ENCODE measurements at places on chromosomes 4 and X.

DNA sequence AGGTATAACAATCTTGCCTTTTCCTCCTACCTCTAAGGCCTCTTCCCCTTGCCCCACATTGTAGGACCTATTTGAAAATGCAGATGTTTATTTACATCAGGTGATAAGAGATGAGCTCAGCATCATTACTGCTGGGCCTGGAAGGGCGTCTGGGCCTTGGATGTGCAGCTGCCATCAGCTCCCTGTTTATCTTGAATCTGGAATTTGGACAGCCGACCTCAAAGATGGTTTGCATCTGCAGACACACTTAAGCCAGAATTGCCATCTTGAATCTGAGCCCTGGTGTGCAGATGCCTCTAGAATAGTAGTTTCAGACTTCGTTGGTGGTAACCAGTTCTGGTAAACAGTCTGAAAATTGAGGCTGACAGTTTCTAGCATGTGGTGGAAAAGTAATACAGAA is 59.0 kb downstream of the FAM193A start:
- no peak for DNase-seq

- DNase-seq = no peak
Measured at GRCh38 chr4:107248571-107248970, 212.5 kb upstream of the DKK2 start.

- DNase-seq = no peak
Measured at GRCh38 chr4:40685300-40685699, 55.6 kb upstream of the RBM47 start.

DNA sequence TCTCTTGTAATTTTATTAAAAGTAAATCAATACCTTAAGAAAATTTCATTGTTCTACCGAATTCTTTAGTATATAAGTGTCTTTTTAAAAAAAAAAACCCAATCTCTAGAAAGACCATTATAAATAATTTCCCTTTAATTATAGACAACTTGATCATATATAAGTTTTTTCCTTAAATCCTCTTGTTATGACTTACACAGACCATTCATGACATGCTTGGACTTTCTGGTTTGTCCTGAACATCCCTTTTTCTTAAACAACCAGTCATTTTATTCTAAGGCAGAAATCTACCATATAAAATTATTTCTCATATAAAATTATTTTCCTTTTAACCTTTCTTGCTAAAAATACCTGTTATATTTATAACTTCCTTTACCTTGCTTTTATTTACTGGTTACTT is 15.4 kb upstream of the FHDC1 start:
- no peak for DNase-seq

- no peak for DNase-seq
Measured at GRCh38 chrX:125436855-125437254, 117.2 kb downstream of the TEX13C start.

DNA sequence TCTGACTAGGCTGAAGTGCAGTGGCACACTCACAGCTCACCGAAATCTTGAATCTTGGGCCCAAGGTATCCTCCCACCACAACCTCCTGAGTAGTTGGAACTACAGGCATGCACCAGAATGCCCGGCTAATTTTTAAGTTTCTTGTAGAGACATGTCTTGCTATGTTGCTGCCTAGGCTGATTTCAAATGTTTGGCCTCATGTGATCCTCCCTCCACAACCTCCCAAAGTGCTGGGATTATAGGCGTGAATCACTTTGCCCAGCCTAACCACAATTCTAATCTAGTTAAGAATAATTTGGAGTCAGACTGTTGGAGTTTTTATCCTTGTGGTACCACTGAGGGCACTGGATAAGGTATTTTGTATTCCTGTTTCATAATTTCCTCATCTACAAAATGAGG is 317.5 kb upstream of the AGA start:
- DNase-seq = no peak

DNA sequence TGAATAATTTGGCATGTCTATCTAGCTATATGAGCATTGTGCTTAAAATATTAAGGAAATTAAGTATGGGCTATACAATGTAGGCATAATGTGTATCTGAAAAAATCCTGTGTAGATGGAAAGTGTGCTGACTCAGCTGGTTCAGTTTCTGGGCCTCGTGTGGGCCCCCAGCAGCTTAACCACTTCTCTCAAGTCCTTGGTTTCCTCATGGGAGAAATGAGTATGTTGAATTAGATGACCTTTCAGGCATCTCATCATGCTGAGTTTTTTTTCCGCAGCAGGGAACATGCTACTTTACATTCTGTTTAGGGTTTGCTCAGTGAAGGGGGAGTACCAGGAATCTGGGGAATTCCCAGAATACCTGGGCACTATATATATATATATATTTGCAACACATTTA is 30.5 kb downstream of the RHOH start:
- no peak for DNase-seq

DNA sequence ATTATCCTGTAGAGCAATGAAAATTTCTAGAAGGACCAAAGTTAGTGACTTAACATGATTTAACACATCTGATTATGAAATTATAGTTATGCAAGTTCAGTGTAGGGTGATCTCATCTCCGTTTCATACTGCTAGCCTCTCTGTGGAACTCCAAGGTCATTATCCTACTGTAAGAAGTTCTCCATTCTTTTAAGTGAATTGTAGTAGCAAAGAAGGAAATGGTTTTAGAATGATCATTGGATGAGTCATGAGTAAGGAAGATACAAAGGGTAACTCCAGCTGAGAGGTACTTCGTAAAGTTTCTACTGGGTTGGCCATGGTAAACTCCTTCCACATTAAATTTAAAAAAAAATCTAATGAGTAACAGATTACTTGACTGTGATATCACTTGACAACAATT is 215.0 kb upstream of the GIMD1 start:
- DNase-seq = no peak

- no peak for DNase-seq
Measured at GRCh38 chr4:38482696-38483095, 181.3 kb upstream of the KLF3 start.

- DNase-seq = no peak
Measured at GRCh38 chrX:85112293-85112692, 108.6 kb downstream of the APOOL start.

GRCh38 chrX:109889289-109890006 is 113.5 kb upstream of the TMEM164 start:
- DNase-seq = no peak

- no peak for DNase-seq
Measured at GRCh38 chr4:88333741-88334405, 44.8 kb upstream of the HERC6 start.

DNA sequence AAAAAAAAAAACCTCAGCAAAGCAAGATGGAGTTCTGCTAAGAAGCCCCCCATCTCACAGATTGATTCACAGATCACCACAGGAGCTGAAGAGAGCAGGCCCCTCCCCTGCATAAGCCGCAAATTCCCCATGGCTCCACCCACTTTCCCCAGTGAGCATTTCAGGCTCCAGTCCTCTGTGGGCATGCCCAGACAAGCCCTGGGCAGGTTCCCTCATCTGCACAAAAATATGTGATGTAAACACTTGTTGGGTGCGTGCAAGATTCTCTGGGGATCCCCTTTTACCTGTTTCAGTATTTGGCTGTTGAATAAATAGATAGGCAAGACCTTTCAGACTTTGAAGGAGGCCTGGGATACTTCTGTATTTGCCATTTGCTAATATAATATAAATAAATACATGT is 514.3 kb downstream of the PCDH7 start:
- DNase-seq = no peak

- no peak for DNase-seq
Measured at GRCh38 chr4:74588350-74588749, 143.4 kb downstream of the AREG start.

DNA sequence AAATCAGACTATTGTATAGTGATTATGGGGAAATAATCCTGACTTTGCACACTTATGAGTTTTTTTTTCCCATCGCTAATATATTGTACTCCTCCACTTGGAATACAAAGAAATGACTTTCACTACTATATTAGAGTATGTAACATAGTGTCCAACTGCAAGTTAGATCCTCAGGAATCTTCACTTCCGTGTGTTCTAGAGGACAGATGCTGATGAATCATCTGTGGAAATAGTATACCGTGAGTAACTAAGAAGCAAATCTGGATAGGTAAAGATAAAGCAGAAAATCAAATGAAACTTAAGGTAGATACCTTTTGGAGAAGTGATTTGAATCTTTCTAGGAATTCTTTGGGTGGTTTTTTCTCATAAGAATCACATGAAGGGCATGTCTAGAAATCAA is 8.3 kb downstream of the IL21 start:
- DNase-seq = no peak

- DNase-seq = no peak
Measured at GRCh38 chrX:30992381-30992904, 79.4 kb downstream of the FTHL17 start.

- DNase-seq = no peak
Measured at GRCh38 chr4:82708982-82709381, 89.6 kb downstream of the SCD5 start.

DNA sequence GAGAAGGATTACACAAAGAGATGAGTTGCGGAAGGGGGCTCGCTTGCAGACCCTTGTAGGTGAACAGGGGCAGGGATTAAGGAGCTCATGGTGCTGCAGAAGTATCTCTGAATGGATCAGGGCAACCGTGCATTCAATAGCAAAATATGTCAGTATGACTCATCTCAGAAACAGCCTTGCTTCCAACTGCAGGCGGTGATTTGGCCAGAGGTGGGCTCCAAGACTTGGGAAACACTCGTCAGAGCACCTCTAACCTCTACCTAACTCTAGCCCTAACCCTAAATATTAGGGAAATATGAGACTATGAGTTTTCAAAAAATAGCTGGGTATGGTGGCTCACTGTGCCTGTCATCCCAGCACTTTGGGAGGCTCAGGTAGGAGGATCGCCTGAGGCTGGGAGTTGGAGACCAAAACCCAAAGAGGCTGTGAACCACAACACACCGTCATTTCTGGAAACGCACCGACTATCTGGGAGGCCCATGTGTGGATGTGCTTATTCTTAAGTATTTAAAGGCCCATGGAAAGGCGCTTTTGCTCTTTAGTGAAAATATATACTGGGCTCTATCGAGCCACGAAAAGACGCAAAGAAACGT is 102.6 kb downstream of the DHRSX start:
- no peak for DNase-seq

DNA sequence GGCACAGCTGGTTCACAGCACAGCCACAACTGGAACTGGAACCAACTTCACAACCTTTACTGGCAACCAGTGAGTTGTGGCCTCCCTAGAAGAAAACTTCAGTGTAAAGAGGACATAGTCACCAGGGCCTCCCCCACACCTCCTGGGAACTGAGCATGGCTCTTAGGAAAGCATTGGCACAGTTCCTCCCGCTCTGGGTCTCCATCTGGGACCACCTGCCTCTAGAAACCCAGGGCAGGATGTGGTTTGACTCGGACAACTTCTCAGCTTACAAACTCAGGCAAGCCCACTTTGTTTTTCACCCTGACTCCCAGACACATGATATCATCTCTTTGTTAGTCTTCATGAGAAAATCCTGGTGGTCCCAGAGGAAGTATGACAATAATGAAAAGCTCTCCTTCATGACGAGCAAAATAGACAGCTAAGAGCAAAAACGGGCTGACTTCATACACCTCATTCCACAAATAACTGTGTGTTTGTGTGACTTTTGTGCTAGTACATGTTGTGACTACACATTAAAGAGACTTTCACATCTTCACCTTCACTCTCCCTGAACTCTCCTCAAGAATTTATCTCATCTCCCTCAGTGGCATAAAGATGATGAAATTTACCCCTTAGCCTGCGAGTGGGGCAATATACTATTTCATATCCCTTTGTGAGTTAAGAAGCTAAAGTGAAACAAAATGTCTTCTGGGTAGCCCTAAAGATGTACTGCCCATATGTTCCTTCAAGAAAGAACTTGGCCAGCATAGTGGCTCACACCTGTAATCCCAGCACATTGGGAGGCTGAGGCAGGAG is 75.4 kb downstream of the SH3KBP1 start:
- DNase-seq = no peak

GRCh38 chr4:185702147-185702663 is 109.8 kb downstream of the SORBS2 start:
- DNase-seq = no peak

GRCh38 chr4:118680808-118681207 is 4.4 kb upstream of the METTL14 start:
- no peak for DNase-seq

GRCh38 chr4:153486281-153487151 is 20.4 kb downstream of the TMEM131L start:
- no peak for DNase-seq

GRCh38 chr4:143188136-143189088 is 3.7 kb downstream of the USP38 start:
- no peak for DNase-seq

DNA sequence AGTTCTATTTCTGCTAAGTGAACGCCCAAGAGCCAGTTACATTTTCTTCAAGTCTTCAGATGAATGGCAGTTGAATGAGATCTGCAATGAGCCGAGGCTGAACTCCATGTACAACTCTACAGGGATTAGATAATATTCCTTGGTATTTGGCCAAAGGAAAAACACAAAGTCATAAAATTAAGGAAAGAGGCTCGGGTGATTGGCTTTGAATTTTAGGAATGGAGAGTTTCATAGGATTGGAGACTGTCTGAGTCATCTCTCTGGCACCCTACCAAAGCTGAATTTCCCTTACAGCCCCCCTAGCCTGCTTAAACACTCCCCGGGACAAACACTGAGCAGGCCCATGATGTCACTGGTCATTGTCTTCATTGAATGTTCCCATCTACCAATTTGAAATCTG is 188.0 kb upstream of the C1QTNF7 start:
- DNase-seq = no peak

GRCh38 chr4:147396105-147396504 is 84.8 kb upstream of the EDNRA start:
- DNase-seq = no peak

DNA sequence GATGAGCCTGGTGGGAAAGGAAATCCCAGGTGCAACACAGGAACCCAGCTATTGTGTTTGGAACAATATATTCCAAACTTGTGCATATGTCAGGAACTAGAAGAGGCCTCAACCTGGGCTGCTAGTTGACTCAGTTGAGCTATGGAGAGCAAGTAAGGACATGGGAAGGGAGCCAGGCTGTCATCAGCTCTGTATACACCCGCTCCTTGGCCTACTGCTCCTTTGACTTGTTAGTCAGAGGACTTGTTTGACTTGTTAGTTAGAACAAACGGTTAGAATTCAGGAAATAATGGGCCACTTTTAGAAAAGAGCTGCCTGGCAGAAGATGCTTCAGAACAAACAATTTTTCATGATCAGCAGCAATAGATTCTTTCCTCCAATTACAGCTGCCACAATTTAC is 76.4 kb downstream of the CBLL2 start:
- DNase-seq = no peak

GRCh38 chrX:18877469-18877868 is 106.4 kb downstream of the PHKA2 start:
- DNase-seq = no peak

DNA sequence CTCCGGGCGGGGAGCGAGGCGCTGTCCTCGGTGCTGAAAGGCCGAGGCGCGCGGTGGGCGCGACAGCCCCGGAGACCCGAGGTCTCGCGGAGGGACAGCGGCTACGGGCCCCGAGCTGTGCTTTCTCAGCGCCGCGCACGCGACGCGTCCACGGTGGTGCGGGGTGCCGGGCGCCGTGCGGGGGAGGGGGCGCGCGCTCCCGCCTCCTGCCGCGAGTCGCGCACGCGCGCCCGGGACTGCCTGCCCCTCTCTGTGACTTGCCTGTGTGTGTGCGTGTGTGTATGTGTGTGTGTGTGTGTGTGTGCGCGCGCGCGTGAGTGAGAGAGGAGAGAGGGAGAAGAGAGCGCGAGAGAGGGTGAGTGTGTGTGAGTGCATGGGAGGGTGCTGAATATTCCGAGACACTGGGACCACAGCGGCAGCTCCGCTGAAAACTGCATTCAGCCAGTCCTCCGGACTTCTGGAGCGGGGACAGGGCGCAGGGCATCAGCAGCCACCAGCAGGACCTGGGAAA is at the start of gene GRIA2:
Gene GRIA2, plus strand, starts transcription at position 358 of the 511 bp plus-strand sequence. CDS start 315 bp downstream, outside the sequence.
- DNase-seq = peak; percentile 80
